ENCODE measurements at places on chromosomes 12 and 14.

DNA sequence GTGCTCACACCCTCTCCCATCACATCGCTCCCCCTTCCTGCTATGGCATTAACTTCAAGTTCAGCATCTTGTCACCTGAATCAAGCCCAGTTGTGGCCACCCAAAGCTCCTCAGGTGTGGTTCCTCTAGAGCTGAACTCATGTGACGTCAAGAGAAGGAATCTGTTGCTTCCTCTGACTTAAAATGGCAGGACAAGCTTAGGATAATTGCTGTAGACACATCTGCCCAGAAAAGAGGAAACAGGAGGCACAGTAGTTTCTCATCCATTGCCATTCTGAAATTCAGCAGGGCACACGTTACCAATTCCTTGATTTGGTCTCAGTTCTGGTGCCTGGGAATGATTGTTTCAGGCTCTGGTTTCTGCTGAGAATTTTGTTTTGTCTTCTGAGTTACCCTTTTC lies 52.1 kb downstream of the RCOR1 start:
- no peak for DNase-seq

- DNase-seq = no peak
These were observed 208.6 kb upstream of the CDKN3 start for GRCh38 chr14:54188064-54188666.

GRCh38 chr14:96434040-96434439 lies 42.1 kb downstream of the AK7 start:
- DNase-seq = no peak

DNA sequence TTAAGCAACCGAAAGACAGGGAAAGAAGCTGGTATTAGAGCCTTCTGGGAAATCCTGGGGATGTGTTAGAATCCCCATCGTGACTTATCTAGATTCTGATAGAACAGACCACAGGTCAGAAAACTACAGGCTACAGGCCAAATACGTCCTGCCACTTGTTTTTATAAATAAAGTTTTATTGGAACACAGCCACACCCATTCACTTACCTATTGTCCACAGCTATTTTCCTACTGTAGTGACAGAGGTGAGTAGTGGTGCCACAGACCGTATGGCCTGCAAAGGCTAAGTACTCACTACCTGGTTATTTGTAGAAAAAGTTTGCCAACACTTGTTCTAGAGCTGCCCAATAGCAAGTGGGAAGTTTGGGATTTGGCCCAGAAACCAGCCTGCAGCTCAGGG lies 53.8 kb downstream of the HRK start:
- DNase-seq = no peak

GRCh38 chr12:3247077-3247476 lies 169.9 kb downstream of the TSPAN9 start:
- no peak for DNase-seq

DNA sequence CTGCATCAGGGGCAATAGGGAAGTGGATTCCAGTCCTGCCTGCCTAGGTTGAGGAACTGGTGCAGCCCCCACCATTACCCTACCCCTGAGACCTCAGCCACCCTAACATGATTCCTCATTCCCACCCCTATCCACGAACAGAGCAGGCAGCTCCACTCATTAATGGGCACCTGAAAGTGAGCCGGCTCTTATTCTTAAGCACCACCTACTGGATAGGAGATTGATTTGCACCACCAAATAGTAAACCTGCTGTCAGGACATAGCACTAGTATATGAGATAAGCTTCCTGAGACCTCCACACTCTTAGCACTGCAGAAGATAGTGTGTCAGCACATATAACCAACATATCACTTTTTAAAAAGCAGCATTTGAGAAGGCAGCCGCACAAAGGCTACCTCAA lies 573.2 kb downstream of the SOX5 start:
- DNase-seq = no peak

DNA sequence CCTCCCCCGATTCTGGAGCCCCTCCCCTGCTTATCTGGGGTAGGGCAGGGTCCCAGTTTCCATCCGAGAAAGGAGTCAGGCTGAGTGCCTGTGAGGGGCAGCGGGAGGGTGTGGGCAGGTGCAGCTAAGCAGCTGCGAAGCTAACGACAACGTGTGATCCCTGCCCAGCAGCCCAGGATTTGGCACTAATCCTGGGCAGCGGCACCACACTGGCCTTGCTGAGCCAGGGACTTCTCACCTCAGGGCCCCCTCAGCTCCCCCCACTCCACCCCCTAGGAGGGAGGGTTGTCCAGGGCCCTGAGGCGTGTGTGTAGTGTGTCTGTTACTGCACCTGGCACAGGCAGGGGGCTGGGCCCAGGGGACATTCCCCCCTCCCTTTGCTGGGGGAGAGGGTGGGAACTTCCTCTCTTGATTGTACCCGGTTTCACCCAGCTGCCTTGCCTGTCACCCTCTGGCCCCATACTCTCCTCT lies 1.8 kb downstream of the SMIM41 start:
- no peak for DNase-seq

DNA sequence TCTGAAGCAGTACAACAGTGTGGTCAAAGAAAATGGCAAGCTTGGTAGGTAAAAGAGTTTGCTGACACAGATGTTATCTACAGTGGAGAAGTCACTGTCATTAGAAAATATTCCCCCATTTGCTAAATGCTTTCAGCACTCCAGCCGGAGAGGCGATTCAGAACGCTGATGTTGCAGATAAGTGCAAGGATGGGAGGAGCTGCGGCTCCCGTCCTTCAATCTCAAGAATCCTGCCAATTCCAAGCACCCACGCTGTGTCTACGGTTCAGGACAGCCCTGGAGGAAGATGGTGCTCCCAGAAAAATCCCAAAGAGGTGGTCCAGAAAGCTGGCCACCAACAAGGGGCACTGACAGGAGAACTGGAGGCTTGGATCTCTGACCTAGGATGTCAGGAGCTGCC lies 79.1 kb downstream of the ZFP36L1 start:
- no peak for DNase-seq

DNA sequence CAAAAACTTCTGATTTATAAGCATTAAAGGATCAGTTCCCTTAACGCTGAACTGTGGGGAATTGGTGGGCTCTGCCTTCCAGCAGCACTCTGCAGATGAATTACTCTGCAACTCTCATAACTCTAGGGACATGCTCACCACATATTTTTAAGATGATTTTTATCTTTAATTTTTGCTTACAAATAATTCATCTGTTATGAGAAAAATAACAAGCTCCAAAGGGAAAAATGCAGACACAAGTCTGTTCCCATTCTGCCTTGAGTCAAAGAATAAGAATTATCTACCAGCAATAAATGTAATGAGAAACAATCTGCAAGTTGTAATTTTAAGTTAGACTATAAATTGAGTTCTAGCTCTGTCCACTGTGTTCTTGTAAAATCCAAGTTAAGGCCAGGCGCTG lies 133.1 kb upstream of the MDM1 start:
- no peak for DNase-seq

DNA sequence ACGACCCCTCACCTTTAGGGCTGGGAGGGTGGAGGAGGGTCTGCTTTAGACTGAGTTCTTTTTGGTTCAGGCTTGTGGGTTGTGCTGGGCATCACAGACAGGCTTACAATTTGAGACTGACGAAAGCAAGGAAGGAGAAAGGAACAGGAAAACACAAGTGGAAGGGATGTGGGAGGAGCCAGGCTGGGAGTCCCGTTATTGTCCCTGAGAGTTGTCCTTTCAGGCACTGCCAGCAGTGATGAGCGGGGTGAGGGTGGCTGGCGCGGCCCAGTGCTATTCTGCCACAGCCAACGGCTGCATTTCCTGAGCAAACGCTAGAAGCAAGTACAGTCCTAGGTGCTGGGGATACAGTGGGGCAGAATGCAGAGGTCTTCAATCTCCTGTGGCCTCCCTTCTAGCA lies 29.2 kb upstream of the TSPAN9 start:
- DNase-seq = no peak

- DNase-seq = peak; percentile 77
These were observed 834 bp downstream of the RASSF8 start for GRCh38 chr12:25959071-25959961.

GRCh38 chr14:30387871-30388270 lies 171.1 kb upstream of the G2E3 start:
- DNase-seq = no peak

DNA sequence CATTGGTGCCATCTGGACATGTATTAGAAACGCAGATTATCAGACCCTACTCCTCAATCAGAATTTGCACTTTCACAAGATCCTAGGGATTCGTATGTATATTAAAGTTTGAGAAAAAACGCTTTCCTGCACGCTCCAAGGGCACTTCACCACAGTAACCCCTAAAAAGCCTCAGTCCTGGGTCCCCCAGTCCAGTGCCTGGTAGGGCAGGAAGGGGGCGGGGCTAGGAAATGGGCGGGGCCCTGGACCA lies 369 bp downstream of the DEPDC4 start:
- DNase-seq = no peak

DNA sequence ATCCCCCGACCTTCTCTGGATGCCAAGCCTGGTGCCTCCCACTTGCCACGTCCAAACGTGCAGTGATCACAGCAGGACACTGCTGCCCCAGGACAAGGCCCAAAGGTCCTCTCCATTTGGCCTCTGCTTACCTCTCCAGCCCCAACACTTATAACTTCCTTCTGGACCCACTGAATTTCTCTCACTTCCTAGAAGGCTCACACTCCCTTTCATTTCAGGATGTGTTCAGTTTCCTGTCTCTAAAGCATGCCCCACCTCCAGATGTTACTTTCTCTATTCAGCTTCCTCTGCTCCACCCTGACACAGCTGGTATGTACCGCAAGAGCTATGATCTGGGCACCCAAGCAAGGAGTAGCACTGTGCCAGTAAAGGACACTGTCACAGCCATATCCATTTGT lies 33.0 kb downstream of the CDKL1 start:
- DNase-seq = peak; percentile 23

DNA sequence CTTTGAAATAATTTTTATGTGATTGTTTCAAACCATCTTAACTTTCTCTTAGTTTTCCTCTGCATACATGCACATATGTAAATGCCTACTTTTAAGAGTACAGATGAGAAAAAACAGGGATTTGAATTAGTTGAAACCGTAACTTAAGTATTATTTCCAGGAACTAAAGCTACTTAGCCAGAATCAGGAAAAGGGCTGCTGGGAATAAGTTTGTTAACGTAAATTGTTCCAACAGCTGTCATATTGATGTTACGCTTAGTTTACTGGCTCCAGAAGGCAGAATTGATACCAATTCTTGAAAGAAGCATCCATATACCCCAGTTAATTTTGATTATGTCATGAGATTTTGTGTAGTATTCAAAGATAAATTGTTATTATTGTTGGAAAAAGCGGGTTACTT lies 17.9 kb upstream of the KLRF1 start:
- no peak for DNase-seq

DNA sequence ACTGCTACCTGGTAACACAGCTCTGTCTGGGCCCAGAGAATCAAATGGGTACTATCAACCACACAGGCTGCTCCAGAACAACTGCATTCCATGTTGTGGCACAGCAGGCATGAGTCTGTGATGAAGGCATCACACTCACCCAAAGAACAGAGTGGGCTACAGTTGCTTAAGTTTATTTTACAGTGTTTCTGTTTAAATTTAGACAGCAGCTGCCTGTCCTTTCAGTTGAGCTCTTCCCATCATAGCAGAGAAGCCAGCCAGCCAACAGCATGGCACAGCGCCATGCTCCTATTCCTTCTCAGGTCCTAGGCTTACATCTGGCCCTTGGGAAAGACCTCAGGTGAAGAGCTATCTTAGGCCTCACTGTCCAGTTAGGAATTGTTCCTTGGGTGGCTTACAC lies 147.0 kb upstream of the FRMD6 start:
- no peak for DNase-seq

DNA sequence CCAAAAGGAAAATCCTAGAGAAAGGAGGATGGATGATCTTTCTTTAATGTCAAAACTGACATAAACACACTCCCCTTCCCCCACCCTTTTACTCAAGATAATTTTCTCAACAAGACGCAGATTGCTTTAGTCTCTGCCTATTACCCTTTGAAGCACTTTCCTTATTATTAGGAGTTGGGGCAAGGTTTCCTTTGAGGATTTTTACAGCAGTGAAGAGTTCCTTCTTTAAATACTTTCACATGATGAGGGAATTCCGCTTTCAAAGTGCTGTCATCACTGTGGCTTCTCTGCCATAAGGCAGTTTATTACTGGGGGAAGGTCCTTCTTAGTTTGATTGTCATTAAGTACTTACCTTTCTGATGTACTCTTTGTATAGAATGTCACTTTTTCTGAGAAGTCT lies 172.1 kb downstream of the MSRB3 start:
- DNase-seq = peak; percentile 31

DNA sequence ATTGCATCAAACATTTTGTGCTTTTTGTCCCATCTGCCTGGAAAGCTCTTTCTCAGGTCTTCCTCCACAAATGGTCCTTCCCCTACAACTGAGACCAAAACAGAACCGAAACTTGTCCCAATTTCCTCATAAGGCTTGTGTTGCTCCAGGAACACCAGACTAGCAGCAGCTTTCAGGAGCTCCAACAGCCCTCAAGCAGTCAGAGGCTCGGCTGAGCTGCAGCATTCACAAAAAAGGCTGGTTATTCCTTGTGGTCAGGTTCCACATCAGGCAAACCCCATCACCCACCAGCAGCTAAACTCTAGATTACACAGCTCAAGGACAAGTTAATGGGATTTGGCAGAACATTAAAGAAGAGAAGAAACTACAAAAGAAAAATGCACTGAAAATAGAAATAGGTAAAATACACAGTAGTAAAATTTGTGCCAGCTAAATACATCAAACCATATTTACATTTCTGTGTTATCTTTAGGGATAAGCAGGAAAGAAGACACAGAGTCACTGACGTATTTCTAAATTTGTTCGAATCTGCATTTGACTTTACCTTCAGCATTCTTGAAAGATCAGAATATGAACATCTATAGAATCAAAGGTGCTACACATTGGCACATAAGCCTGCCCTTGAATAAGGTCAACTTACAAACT lies 141.2 kb downstream of the STXBP6 start:
- DNase-seq = no peak

- DNase-seq = peak; percentile 81
These were observed 106.4 kb downstream of the ARF6 start for GRCh38 chr14:49999146-49999761.

- DNase-seq = peak; percentile 56
These were observed 1766.9 kb upstream of the SEL1L start for GRCh38 chr14:83300476-83301064.

DNA sequence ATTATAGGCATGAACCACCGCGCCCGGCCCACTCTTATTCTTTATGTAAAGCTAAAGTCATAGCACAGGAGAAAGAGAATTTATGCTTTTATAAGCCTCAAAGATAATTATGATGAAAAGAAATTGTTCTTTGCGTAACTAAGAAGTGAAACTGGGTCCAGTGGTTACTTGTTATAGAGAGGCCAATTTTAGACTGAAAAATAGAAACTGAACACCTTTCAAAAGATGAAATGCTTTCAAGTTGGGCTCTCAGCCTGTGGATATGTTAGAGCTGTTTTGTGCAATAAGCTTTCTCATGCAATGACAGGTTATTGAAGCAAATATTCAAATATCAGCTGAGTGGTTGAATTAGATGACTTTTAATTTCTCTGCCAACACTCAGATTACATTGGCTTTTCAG lies 7.9 kb downstream of the TMEM253 start:
- no peak for DNase-seq

- no peak for DNase-seq
These were observed 69.8 kb upstream of the ESRRB start for GRCh38 chr14:76306131-76306530.

GRCh38 chr12:28800129-28800528 lies 348.9 kb upstream of the FAR2 start:
- DNase-seq = no peak

GRCh38 chr12:3002646-3003045 lies 43.4 kb downstream of the TEAD4 start:
- DNase-seq = no peak
